ENCODE measurements at places on chromosomes 4 and X.

- no peak for DNase-seq
Observed at GRCh38 chr4:182697094-182697493, 220.1 kb downstream of the DCTD start.

DNA sequence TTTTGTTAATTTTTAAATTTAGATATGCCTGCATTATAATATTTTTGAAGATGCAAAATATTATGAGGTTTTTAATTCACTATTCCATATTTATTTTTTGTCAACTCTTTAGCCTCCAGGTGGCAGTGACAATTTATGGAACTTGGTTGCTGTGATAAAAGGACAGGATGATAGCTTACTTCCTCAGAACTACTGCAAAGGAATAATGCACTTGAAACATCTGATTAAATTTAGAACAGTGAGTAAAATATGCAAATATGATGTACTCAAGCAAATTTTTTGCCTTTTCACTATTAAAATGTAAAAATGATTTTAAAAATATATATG, 45.1 kb downstream of the SPATA4 start:
- no peak for DNase-seq

DNA sequence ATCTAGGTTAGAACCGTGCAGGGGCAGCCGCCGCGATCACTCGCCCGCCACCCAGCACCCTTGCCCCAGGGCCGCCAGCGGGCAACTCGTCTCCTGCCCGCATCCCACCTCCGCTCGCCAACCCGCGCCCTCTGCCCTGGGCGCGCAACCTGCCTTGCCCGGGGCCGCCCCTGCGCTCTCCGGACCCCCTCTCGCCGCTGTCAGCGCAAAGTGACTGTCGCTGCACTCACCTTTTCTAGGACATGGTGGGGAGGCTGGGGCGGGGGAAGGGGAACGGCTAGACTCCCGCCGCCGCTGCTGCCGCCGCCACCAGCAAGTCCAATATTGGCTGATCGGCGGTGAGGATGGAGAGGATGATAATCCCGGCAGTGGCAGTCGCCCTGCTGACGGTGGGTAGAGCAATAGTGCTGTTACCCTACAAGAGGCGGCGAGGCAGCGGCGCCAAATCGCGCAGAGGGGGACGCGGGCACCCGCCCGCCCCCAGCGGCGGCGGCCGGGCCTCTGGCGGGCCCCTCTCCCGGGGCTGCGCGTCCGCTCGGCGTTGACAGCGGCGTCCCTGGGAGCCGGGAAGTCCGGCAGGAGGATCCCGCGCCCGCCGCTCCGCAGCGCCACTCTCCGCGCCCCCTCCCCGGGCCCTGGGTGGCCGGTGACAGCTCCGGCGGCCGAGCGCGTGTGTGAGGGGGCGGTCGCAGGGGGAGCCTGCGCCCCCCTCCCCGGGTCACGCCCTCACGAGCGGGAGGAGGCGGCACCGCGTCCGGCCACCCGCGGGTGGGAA, 2.3 kb upstream of the NR3C2 start:
- DNase-seq = no peak

GRCh38 chrX:77949840-77950239, 19.6 kb downstream of the PGAM4 start:
- no peak for DNase-seq

DNA sequence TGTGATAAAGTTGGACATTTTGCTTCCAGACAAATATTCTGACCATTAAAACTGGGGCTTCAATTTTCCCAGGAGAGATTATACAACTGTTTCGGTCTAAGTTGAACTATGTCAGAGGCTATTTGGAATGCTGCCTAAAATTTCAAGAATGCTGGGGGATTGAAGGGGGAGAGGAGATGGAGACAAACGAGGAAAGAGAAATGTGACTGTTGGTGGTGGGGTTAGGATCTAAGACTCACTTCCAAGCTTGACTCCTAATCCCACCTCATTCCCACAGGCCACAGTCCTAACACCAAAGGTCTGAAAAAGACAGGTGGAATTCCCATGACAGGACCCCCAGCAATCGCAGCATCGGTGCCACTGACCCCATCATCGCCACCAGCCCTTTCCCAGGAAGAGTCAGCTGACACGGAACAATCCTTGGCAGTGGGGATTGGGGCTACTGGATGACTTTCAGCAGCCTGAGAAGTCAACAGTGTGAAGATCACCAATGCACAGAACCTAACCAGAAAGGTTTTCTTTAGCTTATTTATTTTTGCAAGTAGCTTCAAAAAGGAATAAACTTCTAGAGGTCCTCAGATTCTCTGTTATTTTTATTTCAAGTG, 74.0 kb upstream of the PRSS48 start:
- DNase-seq = no peak

GRCh38 chr4:11596989-11597388, 168.3 kb upstream of the HS3ST1 start:
- DNase-seq = no peak

DNA sequence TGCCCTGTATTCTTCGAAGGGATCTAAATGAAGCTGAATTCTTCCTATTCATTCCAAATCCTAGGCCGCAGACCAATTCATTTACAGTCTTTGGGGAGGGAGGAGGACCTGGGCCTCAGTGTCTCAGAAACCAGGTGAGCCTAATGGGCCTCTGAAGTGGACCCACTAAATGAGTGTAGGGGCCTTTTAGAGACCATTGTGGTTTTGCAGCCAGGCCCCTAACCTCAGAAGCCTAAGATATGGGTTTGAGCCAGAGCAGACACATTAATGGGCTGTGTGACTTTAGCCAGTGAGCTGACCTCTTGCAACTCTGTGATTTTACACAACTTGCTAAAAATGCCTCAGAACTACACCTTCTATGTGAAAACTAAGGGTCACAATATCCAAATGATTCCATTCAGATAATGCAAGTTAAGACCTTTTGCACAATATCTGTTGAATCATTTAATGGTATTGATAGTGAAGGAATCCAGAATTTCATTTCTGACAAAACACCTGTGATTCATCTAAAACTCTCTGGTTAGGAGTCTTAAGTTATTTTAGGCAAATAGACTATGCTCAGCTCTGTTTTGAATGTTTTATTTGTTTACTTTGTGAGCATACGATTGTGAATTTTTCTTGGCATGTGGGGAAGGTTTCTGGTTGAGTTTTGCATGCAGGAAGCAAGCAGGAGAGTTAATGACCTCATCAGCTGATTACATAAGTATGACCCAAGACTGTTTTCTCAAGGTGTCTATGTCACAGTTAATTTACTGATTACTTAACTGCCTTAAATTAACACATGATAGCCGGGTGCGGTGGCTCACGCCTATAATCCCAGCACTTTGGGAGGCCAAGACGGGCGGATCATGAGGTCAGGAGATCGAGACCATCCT, 75.0 kb downstream of the EVC start:
- DNase-seq = no peak

- no peak for DNase-seq
Observed at GRCh38 chr4:128512161-128512560, 224.5 kb upstream of the PGRMC2 start.

DNA sequence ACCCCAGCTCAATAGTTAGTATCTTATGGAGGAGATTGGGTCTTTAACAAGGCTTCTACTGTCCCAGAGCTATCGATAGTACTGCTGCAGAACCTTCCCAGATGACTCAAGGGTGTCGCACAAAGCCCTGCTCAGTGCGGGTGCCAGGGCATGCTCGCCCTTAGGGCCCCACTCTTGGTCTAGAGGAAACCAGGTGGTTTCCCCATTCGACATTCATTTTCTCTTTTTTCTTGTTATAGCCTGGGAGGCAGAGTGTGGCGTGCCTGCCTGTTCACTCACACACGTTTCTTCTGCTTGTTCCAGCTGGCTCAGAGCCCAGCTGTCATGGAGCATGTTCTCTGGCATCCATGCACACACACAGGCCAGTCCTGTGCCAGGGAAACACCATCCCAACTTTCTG, 144.5 kb downstream of the SMIM20 start:
- DNase-seq = no peak

DNA sequence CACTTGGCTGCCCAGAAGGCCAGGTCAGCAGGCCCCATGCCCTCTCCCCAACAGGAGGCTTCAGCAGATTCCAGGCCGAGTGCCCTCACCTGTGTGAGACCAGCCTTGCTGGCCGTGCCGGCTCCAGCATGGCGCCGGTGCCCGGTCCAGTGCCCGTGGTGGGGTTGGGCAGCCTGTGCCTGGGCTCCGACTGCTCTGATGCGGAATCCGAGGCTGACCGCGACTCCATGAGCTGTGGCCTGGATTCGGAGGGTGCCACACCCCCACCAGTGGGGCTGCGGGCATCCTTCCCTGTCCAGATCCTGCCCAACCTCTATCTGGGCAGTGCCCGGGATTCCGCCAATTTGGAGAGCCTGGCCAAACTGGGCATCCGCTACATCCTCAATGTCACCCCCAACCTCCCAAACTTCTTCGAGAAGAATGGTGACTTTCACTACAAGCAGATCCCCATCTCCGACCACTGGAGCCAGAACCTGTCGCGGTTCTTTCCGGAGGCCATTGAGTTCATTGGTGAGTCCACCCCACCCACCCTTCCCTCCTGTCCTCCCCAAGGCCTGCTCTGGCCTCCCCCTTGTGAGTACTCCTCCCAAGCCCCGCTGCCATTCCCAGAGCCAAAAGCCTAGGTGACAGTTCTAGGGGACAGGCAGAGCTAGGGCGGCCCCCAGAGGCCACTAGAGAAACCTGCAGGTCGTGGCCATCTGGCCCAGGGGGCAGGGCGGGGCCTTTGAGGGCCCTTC, 2.3 kb downstream of the DUSP9 start:
- DNase-seq = no peak

GRCh38 chr4:147739239-147739823, 7.4 kb downstream of the ARHGAP10 start:
- no peak for DNase-seq

- DNase-seq = no peak
Observed at GRCh38 chrX:11066812-11067211, 44.3 kb upstream of the HCCS start.

GRCh38 chr4:114783215-114783595, 184.6 kb downstream of the UGT8 start:
- no peak for DNase-seq

DNA sequence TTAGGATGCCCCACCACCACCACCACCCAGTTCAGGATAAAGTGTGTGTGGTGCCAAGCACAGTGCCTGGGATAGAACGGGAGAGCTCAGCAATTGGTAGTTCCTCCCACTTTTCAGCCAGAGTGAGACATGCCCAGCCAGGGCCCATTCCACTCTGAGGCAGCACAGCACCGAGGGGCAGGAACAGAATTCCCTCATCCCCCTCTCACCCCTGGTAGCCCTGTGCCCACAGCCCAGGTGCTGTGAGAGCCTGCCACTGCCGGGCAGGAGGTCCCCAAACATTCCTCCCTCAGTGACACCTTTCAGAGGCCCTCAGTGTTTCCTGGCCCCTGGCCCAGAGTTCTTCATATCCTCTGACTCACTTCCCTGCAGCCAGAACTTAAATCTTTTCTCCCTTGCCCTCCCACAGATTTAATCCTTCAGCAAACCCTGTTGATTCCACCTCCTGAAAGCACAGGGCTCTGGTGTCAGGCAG, 8.1 kb downstream of the RIPPLY1 start:
- no peak for DNase-seq

DNA sequence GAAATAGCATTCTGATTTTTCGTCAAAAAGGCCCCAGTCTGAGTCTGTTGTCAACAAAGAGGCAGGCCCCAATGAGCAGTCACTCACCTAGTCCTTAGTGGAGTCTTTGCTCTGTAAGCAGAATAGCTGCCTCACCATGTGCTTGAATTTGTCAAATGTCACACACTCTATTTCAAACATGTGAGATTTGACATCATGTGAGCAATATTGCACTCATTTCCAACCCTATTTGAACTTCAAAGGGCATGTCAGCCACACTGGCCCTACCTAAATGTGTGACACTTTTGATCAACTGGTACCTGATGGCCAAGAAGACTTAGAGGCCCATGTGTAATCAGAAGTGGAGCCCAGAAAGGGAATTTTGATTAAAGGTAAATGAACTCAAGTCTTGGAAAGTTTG, 59.4 kb upstream of the PLAC1 start:
- no peak for DNase-seq

- no peak for DNase-seq
Observed at GRCh38 chr4:82594456-82594855, 32.7 kb upstream of the TMEM150C start.

- no peak for DNase-seq
Observed at GRCh38 chr4:118979712-118980111, 91.1 kb downstream of the SYNPO2 start.

GRCh38 chr4:87117051-87117731, 103.2 kb downstream of the KLHL8 start:
- DNase-seq = no peak

GRCh38 chrX:1493877-1494510, 41.3 kb upstream of the ASMTL start:
- no peak for DNase-seq

- DNase-seq = no peak
Observed at GRCh38 chrX:148784856-148785255, 284.4 kb downstream of the AFF2 start.

- DNase-seq = no peak
Observed at GRCh38 chr4:152704788-152705187, 25.0 kb upstream of the TMEM154 start.

- no peak for DNase-seq
Observed at GRCh38 chr4:83431200-83431599, 24.4 kb downstream of the HELQ start.

DNA sequence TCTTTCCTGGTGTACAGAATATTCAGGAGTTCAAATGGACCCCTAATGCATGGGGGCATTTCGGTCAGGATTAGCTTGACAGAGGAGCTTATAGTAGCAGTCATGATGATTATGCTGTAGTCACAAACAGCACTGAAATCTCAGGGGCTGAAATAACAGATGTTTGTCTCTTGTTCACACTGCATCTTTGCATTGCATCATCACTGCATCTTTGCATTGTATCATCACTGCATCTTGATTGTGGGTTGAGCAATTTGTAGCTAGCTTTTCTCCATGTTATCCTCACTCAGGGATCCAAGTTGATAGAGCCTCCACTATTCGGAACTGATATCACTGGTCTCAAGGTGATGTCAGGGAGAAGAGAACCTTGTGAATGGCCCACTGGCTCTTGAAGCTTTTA, 160.9 kb downstream of the GATB start:
- DNase-seq = no peak
